ENCODE measurements at places on chromosomes 4 and X.

- peaks cover 5% of the 10 kb centered on the region for H3K36me3 ChIP-seq
- no peak overlapping the region for H3K27ac ChIP-seq
- no peaks in the 10 kb centered on the region for H3K27me3 ChIP-seq
Measured at GRCh38 chr4:150543042-150543441, 38.9 kb upstream of the MAB21L2 start.

DNA sequence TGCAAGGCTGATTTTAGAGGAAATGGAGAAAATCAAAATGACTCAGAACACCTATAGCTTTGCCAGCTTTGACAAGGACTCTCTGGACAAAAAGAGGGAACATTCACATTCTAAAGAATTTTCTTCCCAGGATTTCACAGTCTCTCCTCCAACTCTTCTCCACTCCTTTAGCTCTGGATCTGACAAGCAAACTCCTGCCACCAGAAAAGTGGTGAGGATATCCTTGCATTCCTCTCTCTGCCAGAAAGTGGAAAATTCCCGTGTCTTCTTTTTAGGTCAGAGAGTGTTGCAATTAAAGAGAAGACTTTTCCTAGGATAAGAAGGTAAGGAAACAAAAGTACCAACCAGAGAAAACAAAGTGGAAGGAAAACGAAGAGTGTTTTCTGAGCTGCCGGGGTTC lies 16.1 kb upstream of the PDGFRA start:
- no peak for DNase-seq
- H3K27me3 ChIP-seq = peaks cover 24% of the 10 kb centered on the region
- H3K36me3 ChIP-seq = no peaks in the 10 kb centered on the region

DNA sequence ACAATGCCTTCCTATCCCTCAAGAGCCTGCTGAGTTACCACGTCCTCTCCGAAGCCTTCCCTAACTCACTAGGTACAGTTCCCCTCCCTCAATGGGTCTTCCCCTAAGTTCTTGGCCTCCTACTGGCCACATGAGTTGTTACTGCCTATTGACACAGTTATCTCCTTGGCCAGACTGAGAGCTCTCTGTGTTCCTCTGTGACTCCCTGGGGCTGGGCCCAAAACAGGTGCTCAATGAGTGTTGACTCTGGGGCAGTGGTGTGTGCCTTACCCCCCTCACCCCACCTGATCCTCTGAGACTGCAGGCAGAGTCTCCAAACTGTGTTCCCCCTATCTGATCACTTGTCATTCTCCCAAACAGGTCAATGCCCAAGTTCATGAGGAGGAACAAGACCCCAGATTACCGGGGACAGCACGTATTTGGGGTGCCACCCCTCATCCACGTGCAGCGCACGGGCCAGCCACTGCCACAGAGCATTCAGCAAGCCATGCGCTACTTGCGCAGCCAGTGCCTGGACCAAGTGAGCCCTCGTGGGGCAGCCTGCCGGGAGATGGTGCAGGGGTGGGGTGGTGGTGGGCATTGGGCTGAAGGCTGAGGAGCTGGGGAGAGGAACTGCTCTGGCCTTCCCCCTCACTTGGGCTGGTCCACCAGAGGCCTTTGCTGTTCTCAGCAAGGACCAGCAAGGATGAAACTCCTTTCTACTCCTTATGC lies 72.6 kb downstream of the STARD8 start:
- H3K4me3 ChIP-seq = no peak overlapping the region
- no peaks in the 10 kb centered on the region for H3K4me1 ChIP-seq
- H3K27me3 ChIP-seq = no peaks in the 10 kb centered on the region
- no peak overlapping the region for H3K27ac ChIP-seq
- no peak for DNase-seq

- H3K4me3 ChIP-seq = no peak overlapping the region
- no peak for DNase-seq
- H3K27me3 ChIP-seq = no peaks in the 10 kb centered on the region
- H3K36me3 ChIP-seq = no peaks in the 10 kb centered on the region
- no peak overlapping the region for H3K27ac ChIP-seq
Measured at GRCh38 chr4:45795135-45795534, 328.7 kb downstream of the GABRG1 start.

DNA sequence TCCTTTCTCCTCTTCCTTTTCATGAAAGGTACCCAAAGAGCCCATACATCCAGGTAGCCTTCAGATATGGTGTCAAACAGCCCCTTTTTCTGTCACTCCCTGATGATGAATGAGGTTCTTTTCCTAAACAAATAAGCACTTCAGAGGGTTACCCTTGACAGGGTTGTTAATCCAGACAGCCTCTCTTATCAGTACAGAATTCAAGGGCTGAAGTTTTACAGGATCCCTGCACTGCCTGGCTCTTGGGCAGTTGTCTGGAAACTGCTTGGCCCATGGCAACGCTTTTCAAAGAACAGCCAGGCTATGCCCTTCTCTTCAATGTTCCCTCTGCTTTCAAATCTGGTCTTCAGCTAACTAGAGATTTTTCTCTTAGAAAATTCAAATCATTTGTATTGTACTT lies 352.6 kb upstream of the FAM241A start:
- H3K4me1 ChIP-seq = no peaks in the 10 kb centered on the region
- H3K36me3 ChIP-seq = no peaks in the 10 kb centered on the region
- no peak for DNase-seq
- no peak overlapping the region for H3K27ac ChIP-seq
- H3K4me3 ChIP-seq = no peak overlapping the region

GRCh38 chrX:63785708-63786040 lies 660 bp upstream of the ARHGEF9 start:
- peaks cover 1% of the 10 kb centered on the region for H3K4me1 ChIP-seq
- no peaks in the 10 kb centered on the region for H3K36me3 ChIP-seq
- no peaks in the 10 kb centered on the region for H3K27me3 ChIP-seq
- no peak overlapping the region for H3K27ac ChIP-seq

DNA sequence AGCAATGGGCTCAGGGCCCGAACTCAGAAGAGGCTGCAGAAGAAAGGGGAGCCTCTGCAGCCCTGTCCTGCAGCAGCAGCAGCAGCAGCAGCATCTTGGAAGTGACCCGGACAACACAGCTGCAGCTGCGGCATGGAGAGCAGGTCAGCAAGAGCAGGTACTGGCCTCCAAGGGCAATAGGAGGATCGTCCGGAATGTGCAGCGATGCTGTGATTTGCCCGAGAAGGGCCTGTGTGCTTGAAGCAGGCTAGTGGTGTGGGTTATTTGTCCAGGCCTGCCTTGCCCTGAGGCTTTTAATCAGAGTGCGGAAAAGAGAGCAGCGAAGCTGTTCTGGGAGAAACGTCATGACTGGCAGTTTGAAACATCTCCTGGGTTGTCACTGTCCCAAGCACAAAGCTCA lies 126.0 kb downstream of the F11 start:
- no peaks in the 10 kb centered on the region for H3K4me1 ChIP-seq
- H3K36me3 ChIP-seq = no peaks in the 10 kb centered on the region
- H3K27ac ChIP-seq = no peak overlapping the region
- no peaks in the 10 kb centered on the region for H3K27me3 ChIP-seq
- H3K4me3 ChIP-seq = no peak overlapping the region

- no peak overlapping the region for H3K4me3 ChIP-seq
- H3K27me3 ChIP-seq = no peaks in the 10 kb centered on the region
- peaks cover 11% of the 10 kb centered on the region for H3K4me1 ChIP-seq
- no peak for DNase-seq
Measured at GRCh38 chrX:13179100-13179499, 134.7 kb upstream of the FAM9C start.

GRCh38 chr4:121788896-121789295 lies 12.2 kb upstream of the EXOSC9 start:
- no peak overlapping the region for H3K27ac ChIP-seq
- H3K27me3 ChIP-seq = peaks cover 19% of the 10 kb centered on the region
- H3K4me3 ChIP-seq = no peak overlapping the region
- peaks cover 5% of the 10 kb centered on the region for H3K4me1 ChIP-seq
- no peaks in the 10 kb centered on the region for H3K36me3 ChIP-seq

GRCh38 chrX:15672881-15673280 lies 8.3 kb upstream of the CLTRN start:
- H3K4me3 ChIP-seq = no peak overlapping the region
- H3K27ac ChIP-seq = no peak overlapping the region
- no peaks in the 10 kb centered on the region for H3K36me3 ChIP-seq
- H3K27me3 ChIP-seq = no peaks in the 10 kb centered on the region
- peaks cover 16% of the 10 kb centered on the region for H3K4me1 ChIP-seq

- H3K36me3 ChIP-seq = peaks cover 6% of the 10 kb centered on the region
- H3K4me1 ChIP-seq = peaks cover 11% of the 10 kb centered on the region
- no peak for DNase-seq
- no peak overlapping the region for H3K27ac ChIP-seq
- peak overlapping the region; percentile 17 for H3K4me3 ChIP-seq
Measured at GRCh38 chr4:1183985-1184773, 11.8 kb upstream of the SPON2 start.

DNA sequence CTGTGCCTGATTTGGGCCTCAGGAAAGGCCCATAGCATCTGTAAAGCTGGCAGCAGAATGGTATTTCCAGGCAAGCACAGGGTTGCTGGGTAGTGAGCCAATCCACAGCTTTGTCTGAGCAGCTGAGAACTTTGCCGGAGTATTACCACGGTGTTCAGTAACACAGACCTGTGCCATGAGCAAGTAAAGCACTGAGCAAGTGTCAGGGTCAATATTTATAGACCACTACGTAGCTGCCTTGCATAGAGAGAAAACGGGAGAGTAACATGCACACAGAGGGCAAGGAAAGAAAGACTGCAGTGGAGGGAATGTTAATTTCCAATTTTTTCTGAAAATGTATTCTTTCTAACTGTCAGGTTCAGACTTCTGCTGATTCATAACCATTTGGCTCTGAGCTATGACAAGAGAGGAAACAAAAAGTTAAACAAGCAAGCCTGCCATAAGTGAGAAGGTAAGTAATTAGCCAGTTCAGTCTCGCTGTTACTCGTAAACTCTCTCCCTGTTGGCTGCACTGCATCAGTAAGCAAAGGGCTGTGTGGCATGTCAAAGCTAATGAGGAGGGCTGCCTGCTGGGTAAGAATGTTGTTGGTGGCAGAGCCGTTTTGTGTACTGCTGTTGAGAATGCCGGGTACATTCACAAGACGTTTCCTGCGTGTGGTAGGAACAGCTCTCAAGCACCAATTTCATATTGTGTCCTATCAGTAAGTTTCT lies 238.1 kb downstream of the BMPR1B start:
- no peaks in the 10 kb centered on the region for H3K27me3 ChIP-seq
- peaks cover 11% of the 10 kb centered on the region for H3K4me1 ChIP-seq
- H3K36me3 ChIP-seq = no peaks in the 10 kb centered on the region
- peak; percentile 38 for DNase-seq
- no peak overlapping the region for H3K27ac ChIP-seq
- H3K4me3 ChIP-seq = peak overlapping the region; percentile 59

- no peaks in the 10 kb centered on the region for H3K27me3 ChIP-seq
- no peaks in the 10 kb centered on the region for H3K36me3 ChIP-seq
- H3K27ac ChIP-seq = no peak overlapping the region
- H3K4me3 ChIP-seq = no peak overlapping the region
- DNase-seq = no peak
Measured at GRCh38 chr4:3297066-3297859, 4.4 kb downstream of the RGS12 start.

- no peaks in the 10 kb centered on the region for H3K27me3 ChIP-seq
- peak overlapping the region; percentile 46 for H3K27ac ChIP-seq
- no peak overlapping the region for H3K4me3 ChIP-seq
- peaks cover 39% of the 10 kb centered on the region for H3K36me3 ChIP-seq
- peaks cover 18% of the 10 kb centered on the region for H3K4me1 ChIP-seq
Measured at GRCh38 chr4:17494258-17495190, 17.4 kb downstream of the QDPR start.

- no peak for DNase-seq
- H3K36me3 ChIP-seq = no peaks in the 10 kb centered on the region
- no peak overlapping the region for H3K27ac ChIP-seq
- no peaks in the 10 kb centered on the region for H3K27me3 ChIP-seq
- no peak overlapping the region for H3K4me3 ChIP-seq
Measured at GRCh38 chr4:173958445-173958844, 325.0 kb downstream of the FBXO8 start.

DNA sequence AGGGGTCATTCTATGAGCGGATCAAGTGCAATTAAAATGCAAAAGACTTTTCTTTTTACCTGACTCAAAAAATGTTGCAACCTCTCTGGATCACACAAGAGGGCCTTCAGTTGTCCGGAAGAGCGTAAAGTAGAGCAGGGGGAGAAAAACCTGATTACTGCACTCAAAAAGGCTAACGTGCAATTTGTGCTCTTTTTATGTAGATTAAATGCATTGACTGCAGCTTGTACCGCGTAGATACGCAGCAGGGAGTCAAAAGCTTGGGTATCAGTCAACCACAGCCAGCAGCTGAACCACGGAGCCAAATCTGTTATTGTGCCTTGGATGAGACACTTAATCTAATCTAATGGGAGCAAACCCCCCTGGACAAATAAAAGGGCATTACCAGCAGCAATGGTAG lies 107.3 kb upstream of the RAI2 start:
- H3K27me3 ChIP-seq = no peaks in the 10 kb centered on the region
- no peak for DNase-seq
- no peak overlapping the region for H3K27ac ChIP-seq
- H3K4me1 ChIP-seq = no peaks in the 10 kb centered on the region
- no peak overlapping the region for H3K4me3 ChIP-seq

DNA sequence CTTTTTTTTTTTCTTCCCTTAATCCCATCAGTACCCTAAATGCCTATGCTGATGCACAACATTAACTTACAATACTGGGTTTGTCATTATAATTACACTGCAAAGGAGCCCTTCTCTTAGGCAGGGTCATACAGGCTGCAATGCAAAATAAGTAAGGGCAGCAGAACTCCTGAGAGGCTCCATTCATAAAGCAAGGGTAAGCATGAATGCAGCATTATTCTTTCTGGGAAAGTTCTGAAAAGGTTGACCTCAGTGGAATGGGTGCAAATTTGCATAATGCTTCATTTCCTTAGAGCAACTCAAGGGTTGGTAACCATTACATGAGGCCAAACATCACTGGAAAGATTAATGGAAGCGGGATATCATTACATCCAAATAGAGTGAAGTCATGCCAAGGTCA lies 789.2 kb downstream of the KLHL13 start:
- no peak overlapping the region for H3K27ac ChIP-seq
- DNase-seq = no peak
- no peak overlapping the region for H3K4me3 ChIP-seq

DNA sequence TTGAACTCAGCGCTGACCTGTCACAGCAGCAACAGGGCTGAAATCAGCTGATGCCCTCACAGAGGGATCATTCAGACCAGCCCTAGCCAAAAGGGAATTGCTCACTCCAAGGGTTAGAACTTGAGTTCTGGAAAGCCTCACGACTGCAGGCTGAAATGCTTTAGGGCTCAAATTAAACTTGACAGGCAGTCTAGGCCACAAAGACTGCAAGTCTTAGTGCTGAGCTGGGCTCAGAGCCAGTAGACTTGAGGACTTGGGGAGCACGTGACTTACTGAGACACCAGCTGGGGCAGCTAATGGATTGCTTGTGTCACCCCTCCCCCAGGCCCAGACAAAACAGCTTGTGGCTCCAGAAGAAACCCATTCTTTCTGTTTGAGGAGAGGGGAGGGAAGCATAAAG lies 119.0 kb upstream of the SLC6A14 start:
- H3K4me3 ChIP-seq = no peak overlapping the region
- H3K36me3 ChIP-seq = no peaks in the 10 kb centered on the region
- no peaks in the 10 kb centered on the region for H3K27me3 ChIP-seq
- no peak overlapping the region for H3K27ac ChIP-seq
- H3K4me1 ChIP-seq = no peaks in the 10 kb centered on the region
